WERI-Rb-1 (cell line): ENCODE measurements at places on chromosomes 5 and 9.

- no peak for DNase-seq
Measured at GRCh38 chr5:16727755-16728325, 111.0 kb upstream of the RETREG1 start.

DNA sequence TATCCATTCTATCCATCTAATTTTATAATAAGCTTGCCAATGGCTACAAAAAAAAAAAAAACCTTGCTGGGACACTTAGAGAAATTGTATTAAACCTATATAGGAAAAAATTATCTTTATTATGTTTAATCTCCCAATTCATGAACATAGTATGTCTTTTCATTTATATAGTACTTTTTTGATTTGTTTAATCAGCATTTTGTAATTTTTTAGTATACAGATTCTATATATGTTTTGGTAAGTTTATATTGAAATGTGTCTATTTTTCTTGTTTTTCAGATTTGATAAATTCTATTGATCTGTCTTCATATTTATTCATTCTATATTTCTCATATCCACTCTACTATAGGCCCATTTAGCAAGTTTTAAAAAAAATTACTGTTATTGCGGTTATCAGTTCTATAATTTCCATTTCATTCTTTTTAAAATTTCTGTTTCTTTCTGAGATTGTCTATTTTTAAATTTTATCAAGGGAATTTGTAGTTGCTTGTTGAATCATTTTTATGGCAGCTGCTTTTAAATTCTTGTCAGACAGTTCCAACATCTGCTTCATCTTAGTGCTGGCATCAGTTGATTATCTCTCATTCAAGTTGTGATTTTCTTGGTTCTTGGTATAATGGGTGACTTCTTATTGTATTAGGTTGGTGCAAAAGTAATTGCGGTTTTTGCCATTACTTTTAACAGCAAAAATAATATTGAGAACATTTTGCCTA lies 170.1 kb upstream of the S1PR3 start:
- DNase-seq, result no peak

DNA sequence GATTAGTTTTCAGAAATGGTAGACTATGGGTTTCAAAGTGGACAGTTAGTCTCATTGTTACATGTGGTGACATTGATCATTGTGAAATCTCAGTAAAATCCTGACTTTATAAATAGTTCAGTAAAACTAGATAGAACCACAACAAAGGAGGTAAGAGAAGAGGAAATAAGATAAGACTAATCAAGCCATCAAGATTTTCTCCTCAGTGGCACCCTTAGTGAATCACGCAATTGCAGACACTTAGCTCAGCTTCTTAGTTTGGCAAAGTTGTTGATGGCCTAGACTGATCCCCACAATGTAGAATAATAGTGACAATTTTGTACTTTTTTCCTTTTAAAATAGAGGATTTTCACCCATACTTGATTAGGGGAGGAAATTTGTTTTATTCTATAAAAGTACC lies 426.7 kb upstream of the ITGA1 start:
- no peak for DNase-seq

DNA sequence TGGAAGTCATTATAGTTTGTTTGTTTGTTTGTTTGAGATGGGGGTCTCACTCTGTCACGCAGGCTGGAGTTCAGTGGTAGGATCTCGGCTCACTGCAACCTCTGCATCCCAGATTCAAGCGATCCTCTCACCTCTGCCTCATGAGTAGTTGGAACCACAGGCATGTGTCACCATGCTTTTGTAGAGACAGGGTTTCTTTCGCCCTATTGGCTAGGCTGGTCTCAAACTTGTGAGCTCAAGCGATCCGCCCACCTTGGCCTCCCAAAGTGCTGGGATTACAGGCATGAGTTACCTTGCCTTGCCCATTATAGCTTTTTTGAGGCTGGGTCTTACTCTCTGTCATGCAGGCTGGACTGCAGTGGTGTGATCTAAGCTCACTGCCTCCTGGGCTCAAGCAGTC lies 28.8 kb downstream of the NSD1 start:
- no peak for DNase-seq

DNA sequence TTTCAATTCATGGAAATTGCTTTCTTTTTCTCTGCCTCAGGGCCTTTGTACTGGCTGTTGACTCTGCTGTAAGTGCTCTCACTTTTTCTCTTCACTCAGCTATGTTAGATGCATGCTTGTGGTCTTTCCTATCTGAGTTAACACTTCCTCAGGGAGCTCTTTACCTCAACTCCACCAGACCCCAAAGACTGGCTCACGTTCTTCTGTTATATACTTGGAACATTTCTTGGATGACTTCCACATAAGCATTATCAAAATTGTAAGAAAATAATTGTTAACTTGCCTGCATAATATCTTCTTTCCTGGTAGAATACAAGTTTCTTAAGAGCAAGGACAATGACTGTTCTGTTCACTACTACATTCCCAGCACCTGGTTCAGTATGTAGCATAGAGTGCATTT lies 455.9 kb downstream of the EBF1 start:
- no peak for DNase-seq

DNA sequence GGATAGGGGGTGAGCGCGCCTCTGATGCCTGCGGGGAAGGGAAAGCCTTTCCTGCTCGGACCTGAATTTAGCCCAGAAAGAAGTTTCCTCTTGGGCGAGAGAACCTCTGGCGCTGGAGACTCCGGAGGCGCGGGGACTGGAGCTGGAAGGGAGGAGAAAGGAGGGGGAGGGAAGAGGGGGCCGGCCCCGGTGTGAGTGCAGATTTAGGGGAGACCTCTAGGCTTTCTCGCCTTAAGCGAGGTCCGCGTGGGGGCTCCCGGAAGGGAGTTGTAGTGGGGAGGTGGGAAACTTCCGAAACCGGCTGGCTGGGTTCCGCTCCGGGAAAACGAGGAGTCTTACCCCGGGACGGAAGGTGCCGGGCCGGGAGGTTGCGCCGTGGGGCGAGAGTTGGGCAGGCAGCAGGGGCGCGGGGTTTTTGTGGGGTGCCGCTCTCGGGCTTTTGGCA lies 1.3 kb downstream of the PCSK5 start:
- no peak for DNase-seq

GRCh38 chr5:134509308-134510040 lies 16.0 kb upstream of the JADE2 start:
- peak; percentile 89 for DNase-seq
